Motor neuron (in vitro differentiated cells): ENCODE measurements at places on chromosomes 5 and 9. TPM values are rescaled to one million over a fixed set of nuclear protein-coding genes. Genes with fewer than 3 reads are reported as not detected.

Gene ECSCR
- total RNA-seq, result not detected in 2 replicates

Gene PCDHGB6
- total RNA-seq, result 1.5 and 2.4 TPM in 2 replicates

Gene C5orf58
- total RNA-seq, result 11.4 and 11.6 TPM in 2 replicates

Gene TMEFF1
- 0.58 and 1.1 TPM in 2 replicates for total RNA-seq

Gene TRAF1
- total RNA-seq, result 1.9 and 3.5 TPM in 2 replicates

Gene GFI1B
- total RNA-seq, result 0.43 TPM in 1 of 2 replicates, not detected in the other

Gene NRG2
- 0.62 and 0.63 TPM in 2 replicates for total RNA-seq

Gene ADAMTS6
- 0.41 and 0.80 TPM in 2 replicates for total RNA-seq

Gene RHOBTB3
- 188 and 276 TPM in 2 replicates for total RNA-seq

Gene GLDC
- total RNA-seq, result 34.6 and 39.8 TPM in 2 replicates

Gene ENTPD8
- 0.19 and 0.29 TPM in 2 replicates for total RNA-seq

- no peak for ATAC-seq
These were observed 37.0 kb downstream of the MAMDC2 start for GRCh38 chr9:70080481-70081119.

DNA sequence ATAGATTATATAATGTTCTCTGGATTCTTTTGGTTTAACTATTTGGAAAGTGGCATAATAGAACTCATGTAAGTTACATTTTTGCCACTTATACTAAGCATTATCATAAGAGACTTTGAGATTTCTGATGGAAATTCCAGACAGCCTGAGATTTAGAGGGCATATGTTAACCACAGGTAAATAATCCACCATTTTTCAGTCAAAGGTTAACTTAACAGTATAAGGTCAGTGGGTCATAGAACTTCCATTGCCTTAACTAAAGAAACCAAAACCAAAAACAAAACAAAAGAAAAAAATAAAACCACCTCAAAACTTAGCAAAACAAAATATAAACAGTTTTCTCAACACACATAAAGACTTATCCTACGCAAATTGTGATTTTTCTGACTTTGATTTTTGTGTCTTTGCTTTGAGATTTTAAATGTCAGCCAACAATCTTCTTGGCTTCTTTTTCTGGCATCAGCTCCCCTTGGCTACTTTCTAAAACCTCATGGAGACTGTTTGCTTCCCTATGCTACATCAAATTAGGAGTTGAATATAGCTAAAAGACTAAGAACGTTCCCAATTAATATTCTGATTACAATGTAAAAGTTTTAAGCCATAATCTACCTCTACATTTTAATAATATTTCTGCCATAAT is 430.1 kb upstream of the DAB2 start:
- ATAC-seq, result no peak

DNA sequence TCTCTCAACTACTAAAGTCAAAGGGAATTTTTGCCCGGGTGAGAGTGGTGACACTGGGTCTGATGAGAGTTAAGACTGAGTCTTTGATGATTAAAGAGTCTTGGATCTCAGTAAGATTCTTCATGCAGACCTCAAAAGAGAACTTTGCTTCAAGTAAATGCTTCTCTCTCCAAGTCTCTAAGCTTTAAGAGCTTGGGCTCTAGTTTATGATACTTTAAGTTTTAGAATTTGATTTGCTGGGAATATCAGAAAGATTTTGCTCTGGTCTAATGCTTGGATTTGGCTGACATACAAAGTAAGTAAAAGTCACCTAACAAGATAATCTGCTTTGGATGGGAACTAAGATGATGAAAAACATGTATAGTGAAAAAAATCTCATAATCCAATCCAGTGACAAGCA is 566.3 kb downstream of the MAT2B start:
- ATAC-seq, result no peak

DNA sequence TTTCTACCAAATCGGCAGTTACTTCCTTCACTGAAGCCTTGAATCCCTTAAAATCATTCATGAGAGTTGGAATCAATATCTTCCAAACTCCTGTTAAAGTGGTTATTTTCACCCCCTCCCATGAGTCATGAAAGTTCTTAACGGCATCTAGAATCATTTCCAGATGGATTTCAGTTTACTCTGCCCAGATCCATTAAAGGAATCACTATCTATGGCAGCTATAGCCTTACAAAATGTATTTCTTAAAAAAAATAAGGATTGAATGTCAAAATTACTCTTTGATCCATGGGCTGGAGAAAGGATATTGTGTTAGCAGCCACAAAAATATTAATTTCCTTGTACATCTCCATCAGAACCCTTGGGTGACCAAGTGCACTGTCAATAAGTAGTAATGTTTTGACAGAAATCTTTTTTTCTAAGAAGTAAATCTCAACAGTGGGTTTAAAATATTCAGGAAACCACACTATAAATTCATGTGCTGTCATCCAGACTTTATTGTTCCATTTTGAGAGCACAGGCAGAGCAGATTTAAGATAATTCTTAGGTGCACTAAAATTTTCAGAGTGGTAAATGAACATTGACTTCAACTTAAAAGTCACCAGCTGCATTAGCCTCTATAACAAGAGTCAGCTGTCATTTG is 767.7 kb downstream of the DTWD2 start:
- no peak for ATAC-seq

GRCh38 chr9:134971196-134971595 is 53.5 kb upstream of the FCN1 start:
- ATAC-seq, result no peak

DNA sequence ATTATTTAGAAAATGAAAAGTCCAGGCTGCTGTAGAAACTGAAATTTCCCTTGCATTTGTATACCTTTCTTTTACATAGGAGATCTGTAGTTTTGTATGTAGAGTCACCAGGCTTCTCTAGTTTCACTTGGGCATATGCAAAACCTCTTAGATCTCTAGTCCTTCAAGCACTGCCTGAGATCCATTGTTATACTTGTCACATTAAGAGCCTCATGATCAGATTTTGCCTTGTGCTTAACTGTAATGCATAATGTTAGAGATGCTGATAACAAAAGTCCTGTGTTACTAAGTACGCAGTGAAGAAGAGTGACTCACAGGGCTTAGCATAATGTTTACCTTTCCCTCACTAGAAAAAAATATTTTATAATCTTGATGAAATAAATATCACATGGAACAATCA is 250.2 kb downstream of the CYLC2 start:
- ATAC-seq, result peak; percentile 65

- ATAC-seq, result peak; percentile 76
These were observed at the start of gene PAXX for GRCh38 chr9:136991993-136992818. Gene PAXX, plus strand, starts transcription at chr9:136992422. Its CDS starts 22 bp downstream, at chr9:136992444.

GRCh38 chr5:143151056-143151700 is 252.3 kb downstream of the NR3C1 start:
- ATAC-seq, result no peak

GRCh38 chr9:124454791-124455443 is 4.7 kb downstream of the ADGRD2 start:
- no peak for ATAC-seq

- peak; percentile 90 for ATAC-seq
These were observed 139.8 kb downstream of the MPDZ start for GRCh38 chr9:13139641-13140171.

DNA sequence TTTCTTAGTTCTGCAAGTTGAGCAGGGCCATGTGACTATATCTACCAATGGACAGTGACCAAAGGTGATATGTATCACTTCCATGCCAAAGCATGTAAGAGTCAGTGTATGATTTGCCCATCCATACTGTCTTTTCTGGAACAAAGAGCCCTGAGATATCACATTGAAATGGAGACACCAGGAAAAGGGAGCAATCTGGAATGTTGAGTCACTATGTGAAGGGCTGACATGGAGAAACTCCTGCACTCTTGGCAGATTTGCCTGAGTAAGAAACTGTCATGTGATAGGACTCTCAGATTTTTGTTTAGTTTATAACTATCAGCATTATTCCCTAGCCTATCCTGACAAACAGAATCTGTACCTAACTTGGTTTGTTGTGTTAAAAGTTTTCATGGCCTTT is 29.8 kb upstream of the TMEM161B start:
- ATAC-seq, result no peak

GRCh38 chr9:125233678-125234077 is 7.5 kb downstream of the HSPA5 start:
- ATAC-seq, result peak; percentile 63

DNA sequence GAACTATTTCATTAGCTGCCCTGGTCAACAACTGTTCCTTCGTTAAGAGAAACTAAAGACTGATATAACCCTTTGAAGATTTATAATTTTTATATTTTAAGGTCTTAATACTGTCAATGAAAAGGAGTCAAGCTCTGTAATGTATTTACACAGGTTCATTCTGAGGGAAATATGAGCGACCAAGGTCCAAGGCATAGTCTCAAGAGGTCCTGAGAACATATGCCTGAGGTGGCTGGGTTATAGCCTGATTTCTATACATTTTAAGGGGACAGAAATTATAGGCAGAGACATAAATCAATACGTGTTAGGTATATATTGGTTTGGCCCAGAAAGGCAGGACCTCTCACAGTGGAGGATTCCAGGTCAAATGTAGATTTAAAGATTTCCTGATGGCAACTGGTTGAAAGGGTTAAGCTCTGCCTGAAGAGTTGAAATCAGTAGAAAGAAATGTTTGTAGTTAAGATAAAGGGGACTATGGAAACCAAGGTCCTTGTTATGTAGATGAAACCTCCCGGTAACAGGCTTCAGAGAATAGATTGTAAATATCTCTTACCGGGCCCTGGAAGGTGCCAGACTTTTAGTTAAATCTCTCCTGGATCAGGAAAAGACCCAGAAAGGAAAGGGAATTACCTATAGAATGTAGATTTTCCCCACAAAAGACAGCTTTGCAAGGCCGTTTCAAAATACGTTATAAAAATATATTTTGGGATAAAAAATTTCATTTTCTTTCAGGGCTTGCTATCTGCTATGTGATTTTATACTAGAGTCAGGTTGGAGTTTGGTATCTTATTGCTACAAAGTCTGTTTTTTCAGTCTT is 107.3 kb upstream of the PRLR start:
- ATAC-seq, result peak; percentile 40

DNA sequence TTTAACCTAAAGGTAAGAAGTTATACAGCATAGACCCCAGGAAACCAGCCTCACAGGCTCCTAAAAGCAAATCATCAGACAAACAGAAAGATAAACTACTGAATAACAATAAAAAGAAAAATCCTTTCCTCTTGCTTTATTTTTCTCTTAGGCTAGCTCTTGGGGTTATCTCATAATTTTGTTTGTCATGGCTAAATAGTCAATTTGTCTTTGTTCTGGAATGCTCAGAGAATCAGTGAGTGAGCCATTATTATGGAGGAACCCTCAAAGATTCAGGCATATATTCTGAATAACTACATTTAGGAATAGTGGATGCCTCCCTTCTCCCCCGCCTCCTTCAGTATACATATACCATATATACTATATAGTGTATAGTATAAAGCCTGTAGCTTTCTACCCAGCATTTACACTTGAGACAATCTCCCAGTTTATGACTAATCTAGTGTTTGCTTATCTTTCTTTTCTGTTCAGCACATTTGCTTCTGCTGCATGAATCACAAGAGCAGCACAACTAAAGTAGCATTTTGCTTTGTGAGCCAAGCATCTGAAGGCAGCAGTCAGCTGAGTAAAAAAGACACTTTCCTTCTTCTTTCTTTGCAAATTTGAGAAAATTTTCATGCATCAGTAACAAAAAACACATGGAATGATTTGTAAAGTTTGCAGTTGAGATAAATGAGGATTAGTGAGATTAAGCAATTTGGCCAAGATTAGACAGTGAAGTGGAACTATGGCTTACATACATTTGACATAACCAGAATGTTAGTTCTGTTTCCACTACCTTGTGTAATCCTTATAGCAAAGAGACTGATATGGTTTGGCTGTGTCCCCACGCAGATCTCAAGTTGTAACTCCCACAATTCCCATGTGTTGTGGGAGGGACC is 45.3 kb upstream of the PPP3R2 start:
- no peak for ATAC-seq

GRCh38 chr5:393846-394275 is 49.1 kb upstream of the EXOC3 start:
- ATAC-seq, result peak; percentile 44

DNA sequence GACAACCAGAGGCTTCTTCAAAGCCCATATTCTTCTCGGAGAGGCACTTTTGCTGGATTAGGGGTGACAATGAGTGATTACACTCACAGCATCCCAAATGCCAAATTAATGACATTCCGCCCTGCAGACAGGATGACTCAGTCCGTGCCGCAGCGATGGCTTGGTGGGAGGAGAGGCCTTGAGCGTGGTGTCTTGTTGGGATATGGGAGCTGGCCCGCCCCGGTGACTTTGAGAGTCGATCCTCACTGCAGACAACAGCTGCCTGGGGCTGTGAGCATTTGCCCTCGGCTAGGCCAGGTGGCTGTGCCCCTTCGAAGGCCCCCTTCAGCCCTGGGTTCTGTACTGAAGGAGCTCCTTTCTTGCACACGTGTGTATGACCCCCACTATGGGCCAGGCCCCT is 29.8 kb downstream of the OLFM1 start:
- ATAC-seq, result peak; percentile 89

DNA sequence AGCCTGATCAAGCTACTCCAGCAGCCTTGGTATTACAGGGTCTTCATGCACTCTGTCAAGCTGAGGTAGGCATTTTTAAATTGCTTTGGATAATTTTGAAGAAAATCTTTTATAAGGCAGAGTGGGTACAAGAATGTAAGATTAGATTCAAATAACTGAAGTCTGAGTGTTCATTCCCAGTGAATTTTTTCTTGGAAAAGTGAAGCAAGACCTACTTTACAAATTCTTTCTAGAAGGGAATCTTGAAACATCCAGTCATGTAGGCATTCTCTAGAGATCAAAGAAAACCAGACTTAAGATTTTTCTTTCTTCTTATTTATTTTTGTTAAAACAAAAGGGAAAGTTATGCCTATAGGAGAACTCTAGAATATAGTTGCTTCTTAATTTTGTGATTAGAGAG is 139.0 kb downstream of the FOCAD start:
- no peak for ATAC-seq

- ATAC-seq, result no peak
These were observed 9.0 kb upstream of the PAPPA start for GRCh38 chr9:116144555-116144954.

GRCh38 chr5:107437986-107438510 is 232.7 kb downstream of the EFNA5 start:
- ATAC-seq, result no peak

- ATAC-seq, result peak; percentile 56
These were observed 6.5 kb downstream of the HIGD2A start for GRCh38 chr5:176394881-176395675.

- no peak for ATAC-seq
These were observed 67.5 kb upstream of the MAMDC2 start for GRCh38 chr9:69976152-69976551.

DNA sequence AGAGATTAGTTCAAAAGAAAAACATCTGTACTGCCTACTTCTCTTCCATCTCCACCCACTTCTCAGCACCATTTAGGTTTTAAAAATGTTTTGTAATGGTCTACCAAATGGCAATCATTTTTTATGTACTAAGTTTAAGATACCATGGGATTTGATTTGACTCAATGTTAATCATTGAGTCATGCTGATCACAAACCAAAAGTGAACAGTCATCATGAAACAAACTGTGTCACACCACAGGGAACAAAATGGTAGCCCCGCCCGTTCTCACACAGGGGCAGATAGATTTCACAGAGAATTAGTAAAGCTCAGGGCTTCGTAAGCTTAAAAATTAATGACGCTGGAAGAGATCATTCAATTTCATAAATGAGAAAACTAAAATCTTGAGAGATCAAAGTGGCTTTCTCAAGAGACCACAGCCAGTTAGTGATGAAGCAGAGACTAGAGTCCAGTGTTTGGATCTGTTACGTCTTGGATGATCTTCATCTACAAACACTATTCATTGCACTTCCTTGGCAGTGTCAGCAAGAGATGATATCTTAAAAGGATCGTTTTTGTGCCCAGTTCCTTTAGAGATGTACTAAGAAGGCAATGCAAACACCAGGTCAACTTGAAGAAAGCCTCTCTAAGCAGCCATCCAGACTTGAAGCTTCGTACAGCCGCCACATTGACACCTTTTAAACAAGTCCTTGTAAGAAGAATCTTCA is 33.9 kb upstream of the TRIO start:
- ATAC-seq, result peak; percentile 79

GRCh38 chr9:134861595-134862334 is 18.8 kb upstream of the FCN2 start:
- ATAC-seq, result no peak
